ENCODE measurements at places on chromosomes 5 and 9. TPM values are rescaled to one million over a fixed set of nuclear protein-coding genes. Genes with fewer than 3 reads are reported as not detected.

The CER1 gene
- not detected for polyA plus RNA-seq

The IFNB1 gene
- not detected for polyA plus RNA-seq

The FBP2 gene
- not detected for polyA plus RNA-seq

The RNF130 gene
- polyA plus RNA-seq = 18.2 TPM

The ABO gene
- polyA plus RNA-seq = not detected

The ADAMTS16 gene
- polyA plus RNA-seq = not detected

The SPINK4 gene
- polyA plus RNA-seq = not detected

The CDH9 gene
- polyA plus RNA-seq = not detected

The SLC2A6 gene
- polyA plus RNA-seq = 65.2 TPM

The BTNL8 gene
- not detected for polyA plus RNA-seq

The ERP44 gene
- polyA plus RNA-seq = 45.3 TPM

The GADD45G gene
- polyA plus RNA-seq = 1.1 TPM
